Left forelimb (tissue), 1 donor: ENCODE measurements at places on chromosomes 1 and 21.

GRCh38 chr1:64171246-64171645 is 32.2 kb upstream of the UBE2U start:
- DNase-seq, result no peak

DNA sequence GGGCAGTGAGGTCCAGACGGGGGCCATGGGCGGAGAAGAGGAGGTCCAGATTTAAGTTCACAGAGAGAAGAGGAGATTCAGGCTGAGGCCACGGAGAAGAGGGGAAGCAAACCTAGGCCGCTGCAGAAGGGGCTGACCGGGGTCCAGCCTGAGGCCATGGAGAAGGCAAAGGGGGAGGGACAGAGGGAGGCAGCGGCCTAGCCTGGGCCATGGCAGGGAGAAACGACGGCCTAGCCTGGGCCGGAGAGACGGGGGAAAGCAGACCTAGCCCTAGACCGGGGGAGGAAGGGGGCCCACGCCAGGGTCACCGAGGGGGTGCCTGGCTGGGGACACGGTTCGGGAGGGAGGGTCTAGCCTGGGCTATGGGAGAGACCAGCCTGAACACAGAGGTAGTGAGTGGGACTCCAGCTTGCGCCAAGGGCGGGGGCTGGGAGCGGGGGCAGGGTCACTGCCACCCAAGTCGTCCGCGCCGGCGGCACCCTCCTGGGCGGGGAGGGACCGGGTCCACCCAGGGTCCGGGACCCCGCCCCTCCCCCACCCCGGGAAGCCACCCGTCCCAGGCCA is 459 bp downstream of the CAPZB start:
- no peak for DNase-seq

- DNase-seq, result no peak
These were observed 48.6 kb upstream of the GPR52 start for GRCh38 chr1:174399211-174399610.

- DNase-seq, result no peak
These were observed 27.3 kb downstream of the OPTC start for GRCh38 chr1:203521074-203521794.

DNA sequence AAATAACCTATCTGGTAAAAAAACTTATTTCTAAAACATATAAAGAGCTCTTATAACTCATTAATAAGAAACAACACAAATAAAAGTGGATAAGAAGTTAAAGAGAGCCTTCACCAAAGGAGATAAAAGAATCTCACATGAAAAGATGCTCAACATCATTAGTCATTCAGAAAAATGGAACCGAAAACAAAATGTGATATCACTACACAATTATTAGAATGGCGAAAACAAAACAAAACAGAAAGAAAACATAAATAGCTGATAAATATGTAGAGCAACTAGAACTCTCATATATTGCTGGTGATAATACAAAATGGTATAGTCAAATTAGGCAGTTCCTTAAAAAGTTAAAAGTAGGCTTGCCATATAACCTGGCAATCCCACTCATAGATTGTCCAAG is 1109.3 kb downstream of the PLA2G4A start:
- DNase-seq, result no peak

- DNase-seq, result no peak
These were observed 377.1 kb downstream of the NPHP4 start for GRCh38 chr1:5615076-5615475.

DNA sequence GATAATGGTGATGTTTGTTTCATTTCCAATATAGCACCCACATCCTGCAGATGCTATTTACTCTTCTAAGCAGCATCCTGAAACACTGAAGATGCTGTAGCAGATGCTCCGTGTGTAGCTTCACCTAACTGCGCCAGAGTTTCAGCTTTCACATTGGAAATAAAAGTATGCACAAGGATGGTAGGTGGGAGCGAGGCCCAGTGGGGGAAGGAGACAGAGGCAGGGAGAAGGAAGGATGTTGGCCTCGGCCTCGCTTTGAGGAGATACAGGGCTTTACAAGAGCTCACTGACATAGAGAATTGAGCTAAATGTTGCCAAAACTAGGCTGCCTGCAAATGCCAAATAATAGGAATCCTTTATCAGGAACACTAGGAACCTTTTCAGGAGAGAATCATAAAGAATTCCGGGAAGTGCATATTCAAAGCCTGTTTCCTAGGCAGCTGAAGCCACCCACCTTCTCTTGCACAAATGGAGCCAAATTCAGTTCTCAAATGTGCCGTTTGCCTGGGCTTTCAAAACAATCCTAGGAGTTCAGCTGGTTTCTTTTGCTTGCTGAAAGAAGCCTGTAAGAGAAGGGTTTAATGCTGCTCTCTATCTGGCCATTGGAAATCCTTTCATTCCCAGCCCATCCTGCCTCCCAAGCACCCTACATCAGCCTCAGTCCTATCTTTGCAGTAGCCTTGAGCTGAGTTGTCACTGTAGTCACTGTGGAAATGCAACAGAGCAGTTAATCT is 135.4 kb upstream of the ATP1B1 start:
- no peak for DNase-seq

GRCh38 chr21:36434144-36434543 is 45.8 kb downstream of the CLDN14 start:
- no peak for DNase-seq

DNA sequence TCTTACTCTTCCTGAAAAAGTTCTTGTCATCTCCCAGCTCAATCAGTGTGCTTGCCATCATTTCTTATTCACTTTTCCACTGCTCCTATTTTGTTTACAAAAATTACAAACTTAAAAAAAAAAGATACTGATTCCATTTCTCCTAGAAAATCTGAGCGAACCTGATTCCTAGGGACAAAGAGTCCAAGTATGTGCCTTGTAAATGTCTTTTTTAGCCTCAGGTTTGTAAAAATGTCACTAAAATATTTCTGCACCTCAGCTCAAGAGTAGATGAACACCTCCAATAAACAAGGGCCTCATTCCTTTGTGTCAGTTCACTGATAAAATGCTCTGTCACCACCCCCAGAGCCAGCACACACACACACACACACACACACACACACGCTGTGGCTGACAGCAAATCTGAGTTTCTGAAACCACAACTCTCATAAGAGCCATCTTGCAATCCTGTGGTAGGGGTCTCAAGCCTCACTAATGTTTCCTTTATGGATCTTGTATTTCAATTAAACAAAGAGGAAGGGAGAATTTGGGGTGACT is 299.2 kb downstream of the PBX1 start:
- no peak for DNase-seq

GRCh38 chr1:12549460-12550349 is 68.3 kb downstream of the DHRS3 start:
- peak; percentile 79 for DNase-seq

GRCh38 chr1:178294654-178295053 is 200.8 kb downstream of the RASAL2 start:
- DNase-seq, result no peak

GRCh38 chr1:241424480-241424971 is 67.5 kb upstream of the RGS7 start:
- DNase-seq, result no peak

GRCh38 chr1:162619076-162619475 is 13.2 kb upstream of the DDR2 start:
- no peak for DNase-seq

DNA sequence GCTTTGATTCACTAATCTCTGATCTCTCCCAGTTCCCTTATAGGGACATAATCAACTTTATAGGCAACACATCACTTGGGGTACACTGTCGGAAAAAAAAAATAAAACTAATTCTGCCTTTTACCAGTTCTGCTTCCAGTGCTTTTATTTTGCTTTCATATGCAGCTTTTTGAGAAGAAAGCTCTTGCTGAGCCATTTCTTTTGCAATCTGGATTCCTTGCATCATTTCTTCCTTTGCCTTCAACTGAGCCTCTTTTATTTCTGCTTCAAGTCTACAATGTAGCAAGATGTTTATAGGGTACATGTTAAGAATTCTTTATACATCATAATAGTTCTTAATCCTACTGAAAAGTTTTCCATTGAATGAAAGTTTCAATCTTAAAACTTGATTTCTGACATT is 30.6 kb downstream of the KIF14 start:
- no peak for DNase-seq

GRCh38 chr1:2277741-2278488 is 49.8 kb downstream of the SKI start:
- DNase-seq, result no peak

- DNase-seq, result no peak
These were observed 264.0 kb upstream of the DPYD start for GRCh38 chr1:98184856-98185255.

DNA sequence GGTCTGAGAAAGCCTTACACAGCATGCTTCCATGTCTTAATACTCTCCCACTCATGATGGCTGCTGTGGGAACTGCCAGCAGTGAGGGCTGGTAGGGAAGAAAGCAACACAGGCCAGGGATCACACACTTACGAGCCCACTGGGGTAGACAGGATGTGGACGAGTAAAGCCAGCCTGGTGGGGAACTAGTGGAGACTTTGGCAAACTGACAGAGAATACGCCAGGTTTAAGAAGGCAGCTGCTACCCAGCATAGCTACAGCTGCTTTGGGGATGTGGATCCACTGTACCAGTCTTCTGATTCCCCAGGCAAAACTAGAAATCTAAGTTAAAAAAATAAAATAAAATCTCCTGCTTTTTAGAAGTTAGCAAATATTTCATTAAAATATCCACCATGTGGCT is 664.0 kb downstream of the SMYD3 start:
- no peak for DNase-seq

DNA sequence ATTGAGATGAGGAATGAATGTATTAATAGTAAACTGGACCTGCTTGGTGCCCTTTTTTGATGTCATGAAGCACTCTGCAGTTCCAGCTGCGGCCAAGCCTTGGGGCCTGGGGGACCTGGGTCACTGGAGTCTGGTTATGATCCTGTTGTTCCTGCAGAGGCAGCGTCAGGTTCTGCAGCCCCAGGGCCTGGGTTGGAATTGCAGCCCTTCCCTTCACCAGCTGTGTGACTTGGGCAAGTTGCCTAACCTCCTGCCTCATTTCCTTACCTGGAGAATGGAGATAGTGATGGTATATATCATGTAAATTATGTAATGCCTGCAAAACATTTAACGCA is 9.1 kb upstream of the ATP5PO start:
- DNase-seq, result no peak

DNA sequence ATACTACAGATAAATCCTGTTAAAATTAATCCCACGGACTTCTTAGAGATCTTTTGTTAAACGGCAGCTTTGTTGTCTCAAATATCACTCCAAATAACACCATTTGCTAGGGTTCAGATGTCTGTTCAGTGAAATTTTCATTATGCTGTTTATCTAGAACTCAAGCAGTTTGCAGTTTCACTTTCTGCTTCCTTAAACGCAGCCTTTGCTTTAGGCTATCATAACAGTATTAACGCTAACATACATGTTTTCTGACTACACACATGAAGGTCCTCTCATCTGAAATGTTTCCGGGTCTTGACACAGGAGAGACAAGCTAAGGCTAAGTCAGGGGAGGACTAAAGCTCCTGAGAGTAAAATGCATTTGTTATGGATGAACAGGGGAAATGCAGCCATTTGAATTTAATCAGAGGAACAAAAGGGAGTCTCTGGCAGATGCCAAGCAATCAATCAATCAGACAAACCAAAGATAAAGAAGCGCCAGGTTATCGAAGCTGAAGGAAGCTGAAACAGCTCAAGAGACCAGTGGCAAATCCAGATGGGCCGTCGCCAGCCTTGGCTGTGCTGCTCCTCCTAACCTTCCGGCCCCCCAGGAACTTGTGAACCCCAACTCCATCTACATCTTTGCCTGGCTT is 16.9 kb downstream of the CCSAP start:
- no peak for DNase-seq

GRCh38 chr1:40930174-40930964 is 49.1 kb upstream of the CTPS1 start:
- no peak for DNase-seq

DNA sequence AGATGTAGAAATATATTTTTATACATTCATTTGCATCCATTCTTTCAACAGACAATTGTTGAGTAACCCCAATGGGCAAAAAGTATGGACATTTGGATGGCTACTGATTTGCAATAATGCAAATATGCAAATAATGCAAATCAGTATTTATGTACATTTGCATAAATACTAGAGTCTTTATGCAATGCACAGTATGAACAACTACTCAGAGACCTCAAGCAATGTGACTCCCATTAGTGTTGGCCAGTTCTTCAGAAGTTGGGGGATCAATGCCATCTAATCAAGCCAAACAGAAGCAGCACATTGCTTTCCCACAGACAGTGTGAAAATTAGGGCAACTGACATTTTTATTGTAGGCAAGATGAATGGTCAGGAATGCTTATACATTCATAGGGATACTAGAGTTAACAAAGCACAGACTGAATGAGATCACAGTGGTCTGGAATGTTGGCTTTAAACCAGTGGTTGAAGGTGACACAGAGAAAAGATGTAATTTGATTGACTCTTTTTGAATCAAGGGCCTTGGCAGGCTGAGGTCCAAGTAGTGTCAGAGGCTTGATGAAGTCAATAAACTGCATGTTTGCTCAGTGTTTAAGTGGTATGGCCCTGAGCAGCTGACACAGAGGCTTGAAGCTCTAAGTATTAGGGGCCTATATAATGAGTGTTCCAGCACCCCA is 256.6 kb downstream of the CTH start:
- DNase-seq, result no peak

DNA sequence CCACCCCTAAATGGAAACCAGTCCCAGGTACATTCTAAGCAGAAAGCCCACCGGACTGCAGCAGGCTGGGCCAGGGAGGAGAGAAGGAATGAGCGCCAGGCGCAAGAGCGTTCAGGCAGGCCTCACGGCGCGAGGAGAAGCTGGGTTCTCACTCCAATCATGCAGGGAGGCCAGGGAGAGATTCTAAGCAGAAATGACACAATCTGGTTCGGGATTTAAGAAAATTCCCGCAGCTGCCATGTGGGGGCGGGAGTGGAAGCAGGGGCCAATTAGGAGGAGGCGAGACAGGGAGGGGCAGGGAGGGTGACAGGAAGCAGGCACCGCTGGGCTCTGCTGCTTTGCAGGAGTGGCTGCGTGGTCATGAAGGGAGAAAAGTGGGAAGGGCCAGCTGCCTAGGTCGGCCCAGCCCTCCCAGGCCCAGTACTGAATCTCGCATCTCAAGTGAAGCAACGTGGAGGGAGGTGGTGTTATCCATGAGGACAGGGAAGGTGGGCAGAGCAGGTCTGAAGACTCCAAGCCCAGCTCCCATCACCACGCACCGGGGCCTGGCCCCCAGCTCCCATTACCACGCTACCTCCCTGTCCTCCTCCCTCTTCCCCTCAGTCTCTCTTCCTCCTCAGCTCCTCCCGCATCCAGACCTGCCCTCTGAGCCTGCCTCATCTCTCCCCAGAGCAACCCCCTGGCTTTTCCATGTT is 11.8 kb downstream of the NPHP4 start:
- DNase-seq, result no peak

DNA sequence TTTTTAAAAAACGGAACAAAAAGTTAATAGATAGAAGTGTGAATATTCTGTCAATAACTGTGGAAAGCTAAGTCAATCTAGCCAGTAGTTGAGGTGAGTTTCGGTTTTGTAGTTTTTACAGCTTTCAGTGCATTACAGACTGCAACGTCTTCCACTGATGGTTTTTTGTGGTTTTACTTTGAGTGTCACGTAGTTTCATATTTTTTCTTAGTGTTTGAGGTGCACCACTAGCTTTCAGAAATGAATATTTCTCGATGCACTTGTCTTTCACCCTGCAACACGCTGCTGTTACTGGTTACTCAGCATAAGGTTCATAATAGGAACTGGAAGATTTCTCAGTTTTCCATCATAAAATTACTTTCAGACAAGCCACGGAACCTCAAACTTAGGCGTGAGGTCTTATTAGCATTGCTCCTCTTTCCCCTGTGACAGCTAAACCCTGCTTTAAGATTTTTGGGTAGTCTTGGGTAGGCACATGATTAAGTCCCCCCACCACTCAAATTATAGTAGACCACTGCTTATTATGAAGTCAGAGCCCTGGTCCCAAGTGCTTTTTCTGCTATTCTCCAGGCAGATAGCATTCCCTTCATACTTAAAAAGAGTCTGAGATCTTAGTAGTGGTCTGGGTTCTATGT is 1412.7 kb downstream of the KCNT2 start:
- no peak for DNase-seq
